ENCODE measurements at places on chromosomes 12 and 14.

DNA sequence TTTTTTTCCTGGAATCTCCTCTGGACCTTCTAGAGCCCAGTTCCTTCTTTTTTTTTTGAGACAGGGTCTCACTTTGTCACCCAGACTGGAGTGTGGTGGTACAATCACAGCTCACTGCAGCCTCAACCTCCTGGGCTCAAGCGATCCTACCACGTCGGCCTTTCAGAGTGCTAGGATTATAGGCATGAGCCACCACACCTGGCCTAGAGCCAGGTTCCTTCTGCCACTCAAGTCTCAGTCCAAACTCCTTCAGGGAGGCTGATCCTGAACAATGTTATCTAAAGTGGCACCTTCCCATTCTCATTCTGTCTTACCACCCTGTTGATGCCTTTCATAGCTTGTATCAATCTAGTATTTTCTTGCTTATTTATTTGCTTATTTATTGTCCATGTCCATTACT, 22.3 kb upstream of the ELK3 start:
- no peak for DNase-seq

DNA sequence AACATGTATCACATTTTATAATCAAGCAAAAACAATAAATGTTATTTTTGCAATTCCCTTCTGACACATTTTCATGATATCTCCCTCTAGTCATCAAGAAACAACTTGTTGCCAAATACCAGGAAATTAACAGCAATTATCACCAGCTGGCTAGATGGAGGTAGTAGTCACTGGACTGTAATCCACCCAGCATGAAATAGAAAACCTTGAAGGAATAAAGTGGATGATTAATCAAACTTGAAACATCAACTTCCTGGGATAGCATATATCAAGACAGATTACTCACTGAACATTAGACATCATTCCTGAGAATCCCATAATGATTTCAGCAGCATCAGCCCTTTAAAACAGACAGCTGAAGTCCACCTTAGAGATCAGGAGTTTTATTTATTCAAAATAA, 259.0 kb downstream of the CCDC59 start:
- DNase-seq, result no peak

DNA sequence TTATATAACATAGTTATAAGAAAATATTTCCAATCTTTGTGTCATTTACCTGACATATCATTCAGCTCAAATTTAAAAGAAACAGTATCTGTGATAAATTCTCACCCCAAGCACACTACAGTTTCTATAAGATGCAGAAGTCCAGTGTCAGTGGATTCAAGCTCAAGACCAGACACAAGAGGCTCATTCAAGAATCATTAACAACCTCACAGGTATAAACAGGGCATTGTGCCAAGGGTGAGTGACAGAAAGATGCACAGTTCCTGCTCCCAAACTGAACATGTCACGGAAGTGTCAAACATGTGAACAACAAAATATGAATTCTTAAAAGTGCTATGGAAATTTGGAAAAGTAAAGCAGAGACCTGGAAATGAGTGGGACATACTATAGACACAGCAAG, 12.8 kb downstream of the ATP2B1 start:
- no peak for DNase-seq

GRCh38 chr14:44945264-44945663, 16.5 kb downstream of the KLHL28 start:
- no peak for DNase-seq

Measured in activated naive CD4-positive, alpha-beta T cell treated with anti-CD3 and anti-CD28 coated beads, Interleukin-2, amount 10 ng/mL, durations not matched to agents 7 days and 5 days (primary cell).